ENCODE measurements at places on chromosomes 4 and X. TPM values are rescaled to one million over a fixed set of nuclear protein-coding genes. Genes with fewer than 3 reads are reported as not detected.
A peak's percentile ranks its signal among the peaks of the same experiment; 100 is the strongest.

The CLTRN gene
- 0.18 TPM for total RNA-seq

The UGT2B10 gene
- total RNA-seq, result not detected

The SOD3 gene
- 0.54 TPM for total RNA-seq

The MAGEC1 gene
- not detected for total RNA-seq

The HPSE gene
- 1.7 TPM for total RNA-seq

- DNase-seq, result no peak
Measured at GRCh38 chr4:99339172-99339571, 13.4 kb downstream of the ADH1C start.

DNA sequence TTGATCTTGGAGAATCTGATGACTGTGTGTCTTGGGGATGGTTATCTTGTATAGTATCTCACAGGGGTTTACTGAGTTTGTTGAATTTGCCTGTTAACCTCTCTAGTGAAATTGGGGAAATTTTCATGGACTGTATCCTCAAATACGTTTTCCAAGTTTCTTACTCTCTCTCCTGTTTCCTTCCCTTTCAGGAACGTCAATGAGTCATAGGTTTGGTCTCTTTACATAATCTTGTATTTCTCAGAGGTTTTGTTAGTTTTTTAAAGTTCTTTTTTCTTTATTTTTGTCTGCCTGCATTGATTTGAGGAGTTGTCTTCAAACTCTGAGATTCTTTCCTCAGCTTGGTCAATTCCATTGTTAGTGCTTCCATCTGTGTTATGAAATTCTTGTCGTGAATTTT, 227.7 kb upstream of the GPRIN3 start:
- DNase-seq, result no peak

- peak; percentile 17 for DNase-seq
Measured at GRCh38 chr4:113293043-113293560, 243.6 kb downstream of the ANK2 start.

DNA sequence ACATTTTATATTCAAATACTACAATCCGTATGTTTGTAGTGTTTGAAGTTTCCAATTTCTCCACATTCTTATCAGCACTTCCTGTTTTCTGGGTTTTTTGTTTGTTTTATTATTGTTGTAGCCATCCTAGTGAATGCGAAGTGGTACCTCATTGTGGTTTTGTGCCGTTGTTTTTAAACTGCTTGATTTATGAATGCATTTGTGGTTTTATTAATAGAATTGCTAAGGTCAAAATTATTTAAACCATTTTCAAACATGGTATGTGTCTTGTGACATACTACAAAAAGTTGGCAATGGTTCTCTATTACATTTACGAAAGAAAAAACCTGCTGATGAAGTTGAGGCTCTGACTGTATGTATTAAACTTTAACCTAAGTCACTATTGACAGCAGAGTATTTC, 780.0 kb upstream of the MAGEB2 start:
- no peak for DNase-seq

DNA sequence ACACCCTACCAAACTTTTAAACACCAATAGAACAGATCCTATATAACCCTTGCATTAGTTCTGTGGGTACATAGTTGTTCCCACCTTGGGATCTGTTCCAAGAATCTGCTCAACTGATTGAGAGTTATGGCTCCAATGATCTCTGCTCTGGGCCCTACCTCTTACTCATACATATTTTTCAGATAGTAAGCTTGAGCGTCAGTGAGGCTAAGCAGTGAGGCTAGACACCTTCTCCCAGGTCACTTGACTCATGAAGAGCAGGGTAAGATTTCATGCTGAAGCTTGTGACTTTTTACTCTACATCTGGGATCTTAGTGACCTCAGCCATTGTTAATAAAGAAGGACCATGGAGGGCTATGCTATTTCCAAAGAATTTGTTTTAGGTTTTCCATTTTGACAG, 23.1 kb upstream of the TNIP3 start:
- no peak for DNase-seq

DNA sequence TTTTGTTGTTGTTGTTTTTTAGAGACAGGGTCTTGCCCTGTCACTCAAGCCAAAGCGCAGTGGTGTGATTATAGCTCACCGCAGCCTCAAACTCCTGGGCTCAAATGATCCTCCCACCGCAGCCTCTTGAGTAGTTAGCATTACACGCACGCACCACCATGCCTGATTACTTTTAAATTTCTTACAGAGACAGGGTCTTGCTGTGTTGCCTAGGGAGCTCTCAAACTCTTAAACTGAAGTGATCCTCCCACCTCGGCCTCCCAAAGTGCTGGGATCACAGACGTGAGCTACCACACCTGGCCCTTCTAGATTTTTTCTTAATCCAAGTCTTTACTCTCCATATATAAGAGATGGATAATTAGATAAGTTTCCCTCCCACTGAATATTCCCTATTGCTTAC, 29.2 kb downstream of the FNIP2 start:
- no peak for DNase-seq

GRCh38 chrX:134821370-134821769, 163.1 kb upstream of the PLAC1 start:
- no peak for DNase-seq

GRCh38 chr4:73964862-73965611, 16.8 kb downstream of the PF4 start:
- DNase-seq, result no peak

Data from cerebellum (tissue), 4 donors.